ENCODE measurements at places on chromosomes 7 and 10.
A peak's percentile ranks its signal among the peaks of the same experiment; 100 is the strongest.

DNA sequence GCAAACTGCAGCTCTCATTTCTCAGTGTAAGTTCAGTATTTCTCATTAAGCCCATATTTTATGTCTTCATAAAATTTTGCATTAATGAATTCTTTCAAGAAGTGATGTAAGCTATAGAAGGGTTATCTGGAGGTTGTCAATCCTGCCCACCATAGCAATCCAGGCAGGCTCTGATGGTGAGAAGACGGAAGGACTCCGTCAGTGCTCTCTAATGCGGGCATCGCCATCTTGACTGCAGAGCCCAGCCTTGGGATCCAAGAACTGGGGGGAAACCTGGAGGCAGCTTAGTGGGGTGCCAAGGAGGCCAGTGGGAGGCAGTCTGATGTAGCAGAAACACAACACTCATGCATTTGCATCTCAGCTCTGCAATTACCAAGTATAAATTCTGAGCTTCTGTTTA, 707.4 kb upstream of the NRP1 start:
- no peak for DNase-seq

- DNase-seq = no peak
Measured at GRCh38 chr10:129328546-129328945, 138.5 kb upstream of the MGMT start.

DNA sequence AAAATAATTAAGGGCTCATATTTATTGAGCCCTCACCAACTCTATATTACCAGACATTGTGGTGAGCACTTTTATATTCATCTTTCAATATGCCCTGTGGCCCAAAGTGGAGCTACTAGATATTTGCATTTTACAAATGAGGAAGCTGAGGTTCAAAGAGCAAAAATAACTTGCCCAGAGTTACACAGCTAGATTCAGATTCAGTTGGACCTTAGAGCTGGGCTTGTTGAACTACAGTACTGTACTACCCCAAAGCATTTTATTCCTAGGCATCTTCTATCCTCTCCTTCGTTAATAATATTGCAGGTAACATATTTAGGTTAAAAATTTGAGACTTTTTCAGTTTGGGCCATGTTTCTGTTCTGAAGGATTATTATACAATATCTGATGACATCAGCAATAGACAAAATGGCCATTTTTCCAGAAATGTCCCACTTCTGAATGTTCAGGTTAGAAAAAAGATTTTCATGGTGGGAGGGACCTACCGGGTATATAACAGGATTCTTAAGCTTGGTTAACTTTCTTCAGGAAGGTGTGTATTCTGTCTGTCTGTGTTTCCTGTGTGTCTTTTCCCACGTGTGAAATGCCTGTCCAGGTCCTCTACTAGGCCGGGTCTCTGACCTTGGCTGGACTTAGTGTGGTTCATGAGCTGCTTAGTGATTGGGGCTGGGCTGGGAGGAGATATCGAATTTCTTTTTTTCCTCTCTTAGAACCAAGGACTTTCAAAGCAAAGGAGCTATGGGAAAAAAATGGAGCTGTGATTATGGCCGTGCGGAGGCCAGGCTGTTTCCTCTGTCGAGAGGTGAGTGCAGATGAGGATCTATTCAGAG, 13.6 kb downstream of the PRXL2A start:
- DNase-seq = no peak

DNA sequence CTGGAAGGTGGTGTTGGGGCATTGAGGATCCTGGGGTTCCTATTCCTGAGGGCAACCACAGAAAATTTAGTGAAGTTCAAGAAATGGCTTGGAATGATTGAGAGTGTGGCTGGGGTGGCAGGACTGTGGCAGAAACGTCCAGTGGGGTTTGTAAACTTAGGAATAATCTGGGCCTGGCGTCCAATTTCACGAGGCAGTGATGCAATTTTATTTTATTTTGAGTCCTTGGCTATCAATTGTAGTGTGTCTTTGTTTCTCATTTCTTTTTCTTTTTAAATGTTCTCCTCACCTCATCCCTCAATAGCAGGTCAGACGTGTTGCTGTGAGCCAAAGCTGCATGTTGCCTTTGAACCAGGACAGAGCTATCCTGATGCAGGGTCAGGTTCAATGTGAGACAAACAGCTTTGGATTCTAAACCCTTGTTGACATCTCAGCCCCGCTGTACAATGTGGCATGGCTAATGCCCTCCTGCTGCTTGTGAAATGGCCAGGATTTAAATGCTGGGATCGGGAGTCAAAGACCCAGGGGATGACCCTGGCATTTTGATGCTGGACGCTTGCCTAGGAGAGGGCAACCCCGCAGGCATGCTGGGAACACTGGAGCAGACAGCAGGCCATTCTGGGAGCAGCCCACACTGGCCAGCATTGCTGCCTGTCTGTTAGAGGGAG, 64.8 kb downstream of the RBM20 start:
- no peak for DNase-seq

- no peak for DNase-seq
Measured at GRCh38 chr10:83253011-83253671, 886.2 kb upstream of the GHITM start.

GRCh38 chr7:77837966-77838365, 39.4 kb downstream of the PHTF2 start:
- DNase-seq = no peak

GRCh38 chr7:5532536-5533335, 109.1 kb upstream of the TNRC18 start:
- DNase-seq = no peak

DNA sequence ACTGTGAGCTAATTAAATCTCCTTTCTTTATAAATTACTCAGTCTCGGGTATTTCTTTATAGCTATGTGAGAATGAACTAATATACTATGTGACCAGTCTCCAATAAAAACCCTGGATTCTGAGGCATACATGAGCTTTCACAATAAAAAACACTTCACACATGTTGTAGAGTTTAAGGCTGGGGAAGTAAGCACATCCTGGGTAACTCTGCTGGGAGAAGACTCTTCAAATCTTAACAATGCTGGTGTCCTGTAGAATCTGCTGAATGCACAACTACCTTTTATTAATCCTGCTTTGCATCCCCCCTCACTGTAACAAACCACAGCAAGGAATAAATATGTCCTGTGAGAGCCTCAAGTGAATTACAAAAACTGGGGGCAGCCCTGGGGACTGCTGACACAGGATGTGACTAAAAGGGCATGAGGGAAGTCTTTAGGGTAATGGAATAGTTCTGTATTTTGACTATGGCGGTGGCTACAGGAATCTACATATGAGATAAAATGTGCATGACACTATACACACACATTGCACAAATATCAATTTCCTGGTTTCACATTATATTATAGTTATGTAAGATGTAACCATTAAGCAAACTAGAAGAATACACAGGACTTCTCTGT, 45.1 kb upstream of the KCTD7 start:
- DNase-seq = no peak

GRCh38 chr7:76155938-76156337, 45.8 kb upstream of the SRRM3 start:
- DNase-seq = no peak

DNA sequence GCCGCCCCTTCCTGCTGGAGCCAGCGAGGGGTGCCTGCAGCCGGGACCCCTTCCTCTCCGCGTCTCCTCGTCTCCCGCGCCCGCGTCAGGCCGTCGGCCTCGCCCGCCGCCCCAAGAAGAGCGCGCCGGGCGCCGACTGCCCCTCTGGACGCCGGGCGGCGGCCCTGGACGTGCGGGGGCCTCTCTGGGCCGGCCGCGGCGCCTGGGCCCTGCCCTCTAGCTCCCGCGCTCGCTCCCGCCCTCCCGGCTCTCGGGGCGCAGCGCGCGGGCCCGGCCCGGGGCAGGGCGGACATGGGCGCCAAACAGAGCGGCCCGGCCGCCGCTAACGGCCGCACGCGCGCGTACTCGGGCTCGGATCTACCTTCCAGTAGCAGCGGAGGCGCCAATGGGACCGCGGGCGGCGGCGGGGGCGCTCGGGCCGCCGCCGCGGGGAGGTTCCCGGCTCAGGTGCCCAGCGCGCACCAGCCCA, 704 bp downstream of the ZNRF2 start:
- peak; percentile 25 for DNase-seq

DNA sequence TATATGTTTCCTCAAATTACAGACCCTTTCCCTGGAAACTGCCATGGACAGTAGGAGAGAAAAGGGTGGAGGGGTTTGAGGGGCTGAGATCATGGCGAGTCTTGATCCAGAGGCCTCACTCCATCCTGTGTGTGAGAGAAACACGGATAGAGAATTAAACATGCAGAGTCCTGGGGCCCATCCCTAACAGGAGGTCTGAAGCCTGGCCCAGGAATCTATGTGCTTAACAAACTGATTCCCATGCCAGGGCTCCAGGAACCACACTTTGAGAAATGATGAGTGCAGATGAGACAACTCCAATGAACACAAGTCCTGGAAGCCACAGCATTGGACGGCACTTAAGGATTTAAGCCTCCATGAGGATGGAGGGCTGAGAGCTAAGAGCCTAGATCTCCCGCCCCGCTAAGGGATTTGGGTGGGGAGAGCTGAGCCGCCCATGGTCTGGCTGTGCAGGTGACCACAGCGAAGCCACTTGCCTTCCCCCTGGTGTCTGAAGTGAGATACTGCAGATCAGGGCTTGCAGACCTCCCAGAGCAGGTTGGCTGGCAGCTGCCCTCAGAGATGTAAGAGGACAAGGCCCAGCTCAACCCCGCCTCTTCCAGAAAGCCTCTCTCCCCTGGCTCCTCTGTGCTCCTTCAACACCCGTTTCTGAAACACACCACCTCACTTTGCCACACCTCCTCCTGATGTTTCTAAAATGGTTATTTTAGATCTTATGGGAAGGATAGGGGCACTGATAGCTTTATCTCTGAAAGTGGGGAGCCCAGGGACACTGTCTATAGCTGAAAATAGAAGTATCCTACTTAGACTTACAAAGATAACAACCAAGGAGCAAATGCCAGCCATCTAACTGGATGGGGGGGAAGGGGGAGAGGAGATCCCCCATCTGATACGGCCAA, 24.8 kb upstream of the EIF5AL1 start:
- peak; percentile 82 for DNase-seq

- no peak for DNase-seq
Measured at GRCh38 chr10:119516381-119517234, 25.9 kb downstream of the RGS10 start.

DNA sequence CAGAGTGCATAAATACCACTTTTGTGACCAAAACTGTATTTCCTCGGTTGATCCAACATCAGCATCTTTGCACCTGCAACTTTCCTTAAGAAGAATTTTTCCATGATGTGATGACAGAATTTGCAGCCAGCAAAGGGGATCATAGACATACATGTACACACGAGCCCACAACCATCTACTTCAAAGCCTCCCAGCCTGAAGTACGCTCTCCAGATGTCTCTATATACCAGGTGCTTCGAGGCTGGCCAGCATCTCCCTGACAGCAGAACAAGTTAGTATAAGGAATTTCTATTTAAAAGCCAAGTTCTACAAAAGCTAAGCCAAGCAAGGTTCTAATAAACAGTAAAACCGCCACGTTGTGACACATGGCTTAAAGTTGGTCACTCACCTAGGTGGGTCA, 328.5 kb downstream of the KCNMA1 start:
- DNase-seq = no peak

DNA sequence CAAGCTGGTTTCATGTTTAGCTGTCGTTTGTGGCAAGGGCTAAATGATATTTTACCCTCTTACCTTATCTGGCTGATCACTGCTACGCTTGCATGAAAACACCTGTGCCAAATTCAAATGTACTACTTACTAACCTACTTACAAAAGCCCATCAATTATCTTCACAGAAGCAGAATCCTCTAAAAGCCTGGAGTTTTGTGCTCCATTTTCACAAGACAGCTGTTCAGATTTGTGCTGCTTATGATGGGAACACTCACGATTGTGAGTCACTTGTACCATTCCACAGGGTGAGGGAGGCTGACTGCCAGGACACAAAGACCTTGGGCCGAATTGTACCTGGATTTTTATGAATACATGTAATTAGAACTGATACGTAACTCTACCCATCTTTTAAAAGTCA, 245.0 kb upstream of the NPY start:
- DNase-seq = no peak

DNA sequence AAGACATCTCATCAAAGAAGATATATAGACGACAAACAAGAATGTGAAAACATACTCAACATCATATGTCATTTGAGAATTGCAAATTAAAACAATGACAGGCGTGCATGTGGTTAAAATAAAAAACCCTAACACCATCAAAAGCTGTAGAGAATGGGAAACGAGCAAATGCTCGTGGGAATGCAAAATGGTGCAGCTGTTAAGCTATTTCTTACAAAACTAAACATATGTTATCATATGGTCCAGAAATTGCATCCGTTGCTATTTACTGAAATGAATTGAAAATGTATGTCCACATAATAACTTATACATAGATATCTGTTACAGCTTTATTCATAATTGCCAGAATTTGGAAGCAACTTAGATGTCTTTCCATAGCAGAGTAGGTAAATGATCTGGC, 574.4 kb downstream of the TNS3 start:
- DNase-seq = no peak

- DNase-seq = no peak
Measured at GRCh38 chr7:25615003-25615402, 386.7 kb upstream of the NPVF start.

DNA sequence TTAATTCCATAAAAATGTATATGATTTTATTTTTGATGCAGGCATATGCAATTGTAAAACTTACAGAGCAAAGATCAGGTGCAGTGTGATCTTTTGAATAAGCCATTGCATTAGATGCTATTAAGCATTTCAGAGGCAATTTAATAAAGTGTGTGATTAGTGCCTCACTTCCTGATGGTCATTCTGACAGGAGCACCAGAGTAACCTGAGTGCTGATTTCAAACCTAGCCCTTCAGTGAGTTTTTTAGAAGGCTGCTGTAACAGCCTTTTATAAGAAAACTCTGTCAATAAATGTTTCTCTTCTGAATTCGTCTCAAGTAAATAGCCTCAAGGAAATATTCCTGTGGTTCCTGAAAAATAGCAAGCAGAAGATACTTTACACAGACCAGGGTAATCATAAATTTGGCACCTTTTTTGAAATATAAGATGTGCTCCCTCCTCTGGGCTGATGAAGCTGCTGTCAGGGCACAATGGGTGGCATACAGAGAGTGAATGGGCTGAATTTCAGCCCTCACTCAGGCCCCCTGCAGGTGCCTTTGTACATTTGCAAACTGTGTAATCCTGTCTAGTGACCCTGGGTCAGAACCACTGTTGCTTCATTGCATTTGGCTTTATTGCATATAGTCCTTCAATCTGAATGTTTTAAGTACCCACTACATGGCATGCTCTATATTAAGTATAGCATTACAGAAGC, 193.7 kb upstream of the CSTF2T start:
- DNase-seq = peak; percentile 6

GRCh38 chr7:85023066-85023712, 163.7 kb downstream of the SEMA3D start:
- DNase-seq = no peak

DNA sequence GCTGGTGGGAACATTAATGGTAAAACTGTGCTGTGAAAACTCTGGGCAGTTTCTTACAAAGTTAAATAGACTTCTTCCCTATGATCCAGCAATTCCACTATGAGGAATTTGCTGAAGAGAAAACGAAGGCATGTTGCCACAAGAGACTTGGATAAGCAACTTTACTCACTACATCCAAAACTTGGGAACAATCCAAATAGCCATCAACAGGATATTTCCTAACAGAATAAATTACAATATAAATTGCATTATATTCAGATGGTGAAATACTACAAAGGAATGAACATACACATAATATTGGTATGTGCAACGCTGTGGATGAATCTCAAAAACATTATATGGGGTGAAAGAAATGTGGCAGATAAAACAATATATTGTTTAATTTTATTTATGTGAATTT, 21.4 kb upstream of the MKI67 start:
- DNase-seq = no peak

All from H54 (cell line).